ENCODE measurements at places on chromosomes 1 and 21. TPM values are rescaled to one million over a fixed set of nuclear protein-coding genes. Genes with fewer than 3 reads are reported as not detected.

DNA sequence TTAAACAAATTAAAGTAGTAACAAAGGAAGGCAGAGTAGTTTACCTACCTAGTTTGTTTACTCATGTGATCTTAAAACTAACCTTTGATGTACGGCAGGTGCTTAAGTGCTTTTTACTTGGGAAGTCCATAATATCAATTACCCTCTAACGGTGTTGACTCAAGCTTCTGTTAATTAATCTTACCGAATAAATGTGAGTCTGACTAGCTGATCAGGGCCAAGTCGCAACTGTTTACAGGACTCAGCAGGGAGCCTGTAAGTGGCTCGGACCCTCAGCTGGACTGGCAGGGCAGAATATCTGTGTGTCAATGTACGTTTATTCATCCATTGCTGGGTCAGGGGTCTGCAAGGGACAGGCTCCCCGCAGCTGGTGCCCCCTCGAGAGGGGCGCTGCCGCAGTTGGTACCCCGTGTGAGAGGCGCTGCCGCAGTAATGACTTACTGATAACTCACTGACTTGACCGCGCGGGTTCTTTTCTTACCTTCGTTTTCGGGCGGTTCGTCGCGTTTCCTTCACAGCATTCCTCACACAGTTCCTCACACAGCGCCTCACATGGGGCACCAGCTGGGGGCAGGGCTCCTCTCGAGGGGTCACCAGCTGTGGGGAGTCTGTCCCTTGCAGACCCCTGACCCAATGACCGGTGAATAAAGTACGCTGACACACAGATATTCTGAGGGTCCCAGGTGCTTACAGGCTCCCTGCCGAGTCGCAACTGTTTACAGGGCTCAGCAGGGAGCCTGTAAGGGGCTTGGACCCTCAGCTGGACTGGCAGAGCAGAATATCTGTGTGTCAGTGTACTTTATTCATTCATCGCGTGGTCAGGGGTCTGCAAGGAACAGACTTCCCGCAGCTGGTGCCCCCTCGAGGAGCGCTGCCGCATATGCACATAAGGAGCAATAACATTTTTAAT lies 3.0 kb downstream of the FMO1 start:
- DNase-seq, result no peak

GRCh38 chr1:95002164-95002539 lies 70.6 kb downstream of the ALG14 start:
- no peak for DNase-seq

GRCh38 chr1:56357927-56358690 lies 221.3 kb downstream of the PLPP3 start:
- DNase-seq, result no peak

GRCh38 chr1:90711696-90712095 lies 5.4 kb downstream of the BARHL2 start:
- DNase-seq, result no peak

DNA sequence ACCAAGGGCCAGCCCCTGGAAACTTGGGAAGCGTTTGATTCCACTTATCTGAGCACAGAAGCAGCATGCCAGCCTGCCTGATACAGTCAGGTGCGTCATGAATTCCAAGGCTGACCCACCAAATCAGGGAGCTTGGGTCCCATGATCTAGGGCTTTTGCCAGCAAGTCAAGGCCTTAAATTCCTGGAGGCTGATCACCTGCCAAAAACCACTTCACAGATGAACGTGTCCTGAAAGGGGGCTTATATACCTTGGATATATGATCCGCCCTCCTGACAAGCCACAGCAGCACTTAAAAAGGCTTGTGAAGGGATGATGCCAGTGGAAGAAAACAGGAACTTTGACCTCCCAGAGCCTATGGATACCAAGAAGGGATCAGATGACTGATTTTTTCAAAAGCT lies 24.0 kb upstream of the CLIC6 start:
- DNase-seq, result no peak

DNA sequence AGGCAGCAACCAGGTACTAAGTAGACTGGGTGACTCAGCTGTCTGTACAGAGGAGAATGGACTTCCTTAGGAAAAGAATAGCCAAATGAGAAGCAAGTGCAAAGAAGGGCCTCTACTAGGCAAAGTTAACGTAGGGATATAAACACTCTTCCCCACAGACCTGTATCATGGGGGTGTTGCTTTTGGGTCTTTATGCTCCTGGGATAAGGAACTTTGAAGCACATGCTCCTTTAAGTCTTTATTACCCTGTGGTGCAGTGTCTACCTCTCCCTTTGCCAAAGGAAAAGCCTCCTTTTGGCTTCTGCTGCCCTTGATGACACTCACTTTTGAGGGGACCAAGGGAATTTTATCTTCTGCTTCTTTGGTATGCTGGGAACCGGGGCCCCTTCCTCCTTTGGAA lies 5.0 kb downstream of the RFX5 start:
- DNase-seq, result no peak

DNA sequence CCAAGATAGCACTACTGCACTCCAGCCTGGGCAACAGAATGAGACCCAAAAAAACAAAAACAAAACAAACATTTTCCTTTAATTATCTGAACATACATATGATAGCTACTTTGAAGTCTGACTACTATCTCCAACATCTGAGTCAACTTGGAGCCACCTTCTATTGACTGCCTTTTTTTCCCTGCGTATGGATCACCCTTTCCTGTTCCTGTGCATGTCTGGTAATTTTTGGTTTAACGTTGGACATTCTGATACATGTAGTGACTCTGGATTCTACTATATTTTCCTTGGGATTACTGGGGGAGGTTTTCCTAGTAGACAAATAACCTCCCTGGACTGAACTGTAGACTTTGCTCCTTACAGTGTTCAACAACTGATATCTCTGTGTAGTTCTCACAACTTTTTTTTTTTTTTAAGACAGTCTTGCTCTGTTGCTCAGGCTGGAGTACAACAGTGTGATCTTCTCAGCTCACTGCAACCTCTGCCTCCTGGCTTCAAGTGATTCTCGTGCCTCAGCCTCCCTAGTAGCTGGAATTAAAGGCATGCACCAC lies 70.3 kb downstream of the KIAA0319L start:
- no peak for DNase-seq

DNA sequence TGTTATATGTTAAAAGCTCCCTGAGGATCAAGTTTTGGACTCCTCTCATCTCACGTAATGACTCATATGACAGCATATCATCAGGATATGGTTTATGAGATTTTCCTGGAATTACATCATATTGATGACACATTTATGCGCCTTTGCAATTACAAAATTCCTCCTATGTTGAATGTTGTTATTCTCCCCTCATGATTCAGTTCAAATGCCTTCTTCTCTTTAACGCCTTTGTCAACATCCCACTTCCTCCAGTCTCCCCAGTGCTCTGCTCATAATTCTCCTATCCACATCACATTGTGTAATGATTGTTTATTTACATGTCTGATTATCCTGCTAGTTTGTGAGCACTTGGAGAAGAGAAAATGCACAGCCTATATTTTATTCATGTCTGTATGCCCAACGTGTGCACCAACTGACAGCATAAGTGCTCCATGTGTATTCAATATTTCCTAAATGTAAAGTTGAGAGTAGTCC lies 80.9 kb upstream of the BACH1 start:
- peak; percentile 95 for DNase-seq

GRCh38 chr1:83942914-83943313 lies 56.0 kb downstream of the TTLL7 start:
- no peak for DNase-seq

GRCh38 chr1:20726932-20727745 lies 5.4 kb downstream of the SH2D5 start:
- no peak for DNase-seq

GRCh38 chr1:180691322-180691913 lies 59.6 kb downstream of the XPR1 start:
- no peak for DNase-seq

DNA sequence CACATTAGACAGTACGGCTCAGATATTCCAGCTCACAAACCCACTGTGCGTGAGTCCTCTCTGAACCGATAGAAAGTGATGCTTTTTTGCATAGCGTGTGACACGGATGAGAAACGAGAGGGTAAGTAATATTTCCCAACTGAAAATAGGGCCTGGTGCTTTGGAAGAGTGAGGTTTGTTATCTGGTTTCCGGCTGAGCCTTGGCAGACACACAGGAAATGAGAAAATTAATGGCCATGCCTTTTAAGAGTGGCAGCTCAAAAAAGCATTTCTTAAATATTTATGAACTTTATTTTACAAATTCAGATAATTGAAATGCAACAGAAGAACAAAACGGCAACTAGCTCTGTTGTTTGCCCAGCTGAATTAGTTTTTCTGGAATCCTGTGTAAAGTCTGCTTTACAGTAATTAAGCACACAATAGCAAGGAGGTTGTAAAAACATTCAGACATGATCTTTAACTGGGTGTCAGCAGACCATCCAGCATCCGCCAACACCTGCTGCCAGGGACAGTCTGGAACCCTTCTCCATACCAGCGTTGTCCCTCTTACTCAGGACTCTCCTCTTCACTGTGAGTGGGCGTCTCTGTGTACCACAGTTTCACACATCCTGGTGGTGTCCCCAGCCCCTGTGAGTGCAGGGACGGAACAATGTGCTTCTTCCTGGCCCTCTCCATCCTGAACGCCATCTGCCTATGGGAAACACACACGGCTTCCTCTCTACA lies 155.4 kb downstream of the PGBD5 start:
- DNase-seq, result no peak

DNA sequence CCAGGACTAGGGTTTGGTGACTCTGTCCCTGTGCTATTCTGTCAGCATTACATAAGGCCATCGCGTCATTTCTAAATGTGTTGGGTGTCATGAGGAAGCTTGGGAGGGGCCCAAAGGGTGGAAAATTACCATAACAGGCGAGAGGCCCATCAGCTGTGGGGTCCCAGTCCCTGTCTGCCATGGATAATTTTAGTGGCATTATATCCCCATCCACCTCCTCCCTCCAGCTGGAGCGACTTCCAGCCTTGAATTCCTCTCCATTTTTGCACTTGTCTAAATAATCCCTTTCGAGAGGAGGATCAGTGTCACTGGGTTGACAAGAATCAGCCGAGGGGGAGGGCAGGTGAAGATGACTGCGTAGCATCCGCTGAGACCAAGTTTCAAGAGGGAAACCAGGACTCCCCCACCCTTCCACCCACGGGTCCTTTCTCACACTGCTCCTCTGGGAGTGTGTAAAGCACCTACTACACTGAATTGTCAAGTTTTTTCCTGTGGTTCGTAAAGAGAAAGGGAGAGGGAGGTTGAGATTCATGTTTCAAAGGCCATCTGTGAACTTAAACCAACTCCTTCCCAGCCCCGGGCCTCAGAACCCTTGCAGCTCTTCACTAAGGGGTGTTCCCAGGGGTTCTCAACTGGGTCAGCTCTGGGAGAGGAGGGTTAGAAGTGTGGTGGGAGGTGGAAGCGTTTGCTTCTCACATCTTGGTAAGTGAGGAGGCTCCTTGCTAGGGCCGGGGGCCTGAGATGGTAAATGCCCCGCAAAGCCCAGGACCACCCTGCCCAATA lies 29.2 kb downstream of the VASH2 start:
- DNase-seq, result no peak

- DNase-seq, result no peak
Observed at GRCh38 chr1:7690076-7690475, 81.0 kb upstream of the VAMP3 start.

DNA sequence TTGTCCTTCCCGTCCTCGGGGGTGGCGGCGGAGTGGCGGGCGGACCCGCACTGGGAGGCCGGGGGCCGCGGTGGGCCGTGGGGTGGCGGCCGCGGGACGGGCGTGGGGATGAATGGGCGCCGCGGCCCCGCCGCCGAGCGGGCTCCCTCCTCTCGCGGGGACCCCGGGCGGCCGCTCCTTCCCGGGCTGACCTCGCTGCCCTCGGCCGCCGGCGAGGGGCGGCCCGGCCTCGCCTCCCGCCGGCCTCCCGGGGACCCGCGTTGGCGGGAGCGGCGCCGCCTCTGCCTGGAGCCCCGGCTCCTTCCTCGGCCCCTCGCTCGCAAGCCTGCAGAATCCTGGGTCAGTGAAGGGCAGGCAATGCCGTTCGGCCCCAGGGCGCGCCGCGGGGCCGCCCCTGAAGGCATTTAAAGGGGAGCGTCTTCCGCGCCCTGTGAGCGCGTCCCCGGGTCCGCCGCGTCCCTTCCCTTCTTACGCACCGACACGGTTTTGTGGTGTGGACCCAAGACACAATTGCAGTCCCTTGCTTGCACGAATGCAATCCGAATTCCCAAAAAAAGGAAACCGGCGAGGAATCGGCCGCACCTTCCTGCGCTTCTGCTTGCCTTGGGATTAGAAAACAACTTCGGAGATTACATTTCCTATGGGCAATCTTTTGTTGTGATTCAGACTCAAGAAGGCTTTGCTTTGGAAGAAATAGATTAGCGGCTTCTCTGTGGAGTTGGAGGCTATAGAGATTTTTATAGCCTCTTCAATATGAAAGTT lies 776 bp downstream of the ITSN1 start:
- peak; percentile 41 for DNase-seq

DNA sequence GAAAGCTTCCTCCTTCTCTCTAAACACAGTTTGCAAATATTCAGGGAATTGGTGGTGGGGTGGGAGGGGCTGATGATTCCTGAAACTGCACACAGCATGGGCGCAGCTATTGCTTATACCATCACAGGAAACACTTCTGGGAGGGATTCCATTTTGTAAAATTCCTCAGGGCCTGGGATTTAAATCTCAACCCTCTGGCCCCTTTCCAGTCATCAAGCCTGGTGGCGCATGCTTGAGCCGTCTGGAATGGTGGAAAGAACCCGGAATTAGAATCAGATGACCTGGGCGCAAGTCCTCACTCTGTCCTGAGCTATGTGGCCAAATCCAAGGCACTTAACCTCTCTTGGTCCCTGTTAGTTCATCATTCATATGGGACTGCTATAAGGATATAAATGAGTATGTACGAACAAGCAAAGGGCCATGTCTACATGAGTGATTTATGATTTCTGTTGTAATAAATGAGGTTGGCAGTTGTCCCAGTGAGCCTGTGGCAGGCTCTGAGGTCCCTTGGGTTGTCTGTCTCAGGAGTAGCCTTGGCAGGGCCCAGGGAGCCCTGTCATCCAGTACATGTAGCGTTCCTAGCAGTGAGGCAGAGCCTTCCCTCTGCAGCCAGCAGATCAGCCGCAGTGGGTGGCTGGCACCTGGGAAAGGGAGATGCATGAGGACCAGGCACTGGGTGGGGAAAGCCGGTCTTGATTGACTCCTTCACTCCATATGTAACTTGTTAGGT lies 72.0 kb downstream of the MAN1C1 start:
- DNase-seq, result no peak

- DNase-seq, result peak; percentile 64
Observed at GRCh38 chr21:39153373-39153772, 29.9 kb downstream of the PSMG1 start.

Gene NBPF4
- total RNA-seq, result not detected

Gene PLEKHN1
- 0.19 TPM for total RNA-seq

Gene SPRR2G
- total RNA-seq, result not detected

Gene LCE1C
- not detected for total RNA-seq

Gene KCNJ9
- not detected for total RNA-seq

Gene ABCA4
- under 0.01 TPM for total RNA-seq

Gene PPFIA4
- total RNA-seq, result 33.2 TPM

Gene S100A5
- 1.3 TPM for total RNA-seq

Gene CLDN14
- not detected for total RNA-seq

Gene SV2A
- 23.5 TPM for total RNA-seq

Gene HSPA6
- total RNA-seq, result not detected

Gene SWT1
- total RNA-seq, result 4.2 TPM

Gene OR2L13
- total RNA-seq, result not detected

Gene TOR1AIP1
- 54.8 TPM for total RNA-seq

Data from LHCN-M2 (cell line).